LoVo (cell line): ENCODE measurements at places on chromosomes 3 and 15.

DNA sequence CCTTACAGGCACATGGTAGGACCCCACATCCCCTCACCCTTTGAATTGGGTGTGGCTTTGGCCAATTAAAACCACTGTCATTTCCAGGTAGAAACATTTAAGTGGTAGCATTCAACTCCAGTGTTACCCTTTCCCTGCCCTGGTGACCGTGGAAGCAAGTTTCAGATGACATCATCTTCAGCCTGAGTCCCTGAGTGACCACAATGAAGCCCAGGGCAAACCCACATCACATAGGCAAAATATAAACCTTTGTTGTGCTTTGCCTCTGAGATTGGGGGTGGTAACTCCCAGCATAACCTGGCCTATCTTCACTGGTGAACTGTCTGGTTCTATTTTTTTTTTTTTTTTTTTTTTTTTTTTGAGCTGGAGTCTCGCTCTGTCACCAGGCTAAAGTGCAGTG, 404.0 kb upstream of the WNT5A start:
- no peak for DNase-seq

DNA sequence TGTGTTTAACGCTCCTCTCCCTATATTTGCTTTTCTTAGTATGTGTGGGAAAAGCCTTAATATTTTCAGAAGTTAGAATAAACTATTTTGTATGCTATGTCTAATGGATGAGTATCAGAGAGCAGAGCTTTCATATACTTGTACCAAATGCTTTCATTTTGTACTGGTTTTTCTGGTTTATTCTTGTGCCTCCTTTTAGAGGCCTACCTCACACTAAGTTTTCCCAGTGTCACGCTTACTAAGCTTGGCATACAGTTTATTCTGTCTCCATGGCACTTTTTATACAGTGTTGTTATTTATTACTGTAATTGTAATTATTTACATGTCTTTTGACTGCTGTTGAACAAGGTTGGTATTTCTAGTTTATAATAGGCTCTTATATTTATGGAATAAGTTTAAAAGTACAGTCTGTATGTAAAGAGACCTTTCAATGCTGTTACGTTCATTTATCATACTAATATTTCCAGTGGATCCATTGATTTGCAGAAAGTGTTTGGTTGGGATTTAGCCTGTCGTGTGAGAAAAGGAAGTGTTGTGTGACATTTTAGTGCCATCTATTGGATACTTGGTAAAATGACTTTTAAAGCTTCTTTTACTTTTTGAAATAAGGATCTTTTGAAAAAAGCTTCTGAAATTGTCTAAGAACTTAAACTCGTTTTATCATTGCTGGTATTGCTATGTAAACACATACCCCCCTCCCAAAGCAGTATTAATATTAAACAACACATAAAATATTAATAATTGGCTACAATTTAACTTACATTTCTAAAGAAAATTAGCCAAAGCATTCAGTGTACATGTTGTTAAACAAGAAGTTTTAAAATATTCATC, 5.2 kb upstream of the EBLN2 start:
- peak; percentile 46 for DNase-seq

DNA sequence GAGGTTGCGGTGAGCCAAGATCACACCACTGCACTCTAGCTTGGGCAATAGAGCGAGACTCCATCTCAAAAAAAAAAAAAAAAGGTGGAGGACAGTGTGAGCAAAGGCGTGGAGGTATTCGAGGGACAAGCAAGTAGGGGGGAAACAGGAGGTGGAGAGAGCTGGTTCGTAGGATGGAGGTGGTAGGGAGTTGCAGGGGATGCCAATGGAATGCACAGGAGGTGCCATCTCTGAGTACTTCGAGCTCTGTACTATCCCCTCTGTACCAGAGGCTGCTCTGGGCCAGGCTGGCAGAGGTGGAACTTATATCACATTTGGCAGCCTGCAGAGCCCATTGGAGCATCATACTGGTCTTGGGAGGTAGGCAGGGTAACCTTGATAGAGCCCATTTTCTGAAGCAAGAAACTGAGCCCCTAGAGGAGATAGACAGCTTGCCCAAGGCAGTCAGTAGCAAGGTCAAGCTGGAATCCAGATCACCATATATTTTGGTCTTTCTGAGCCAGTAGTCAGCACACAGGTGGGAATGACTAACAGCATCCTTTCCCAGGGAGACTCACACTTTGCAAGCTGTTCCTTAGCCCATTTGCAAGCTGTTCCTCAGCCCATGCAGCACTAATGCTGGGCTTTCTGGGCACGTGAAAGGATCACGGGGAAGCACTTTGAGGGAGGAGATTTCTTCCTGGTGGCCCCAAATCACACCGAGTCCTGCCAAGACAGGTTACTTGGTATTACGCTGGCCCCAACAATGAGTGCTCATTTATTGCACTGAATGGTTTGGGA, 9.2 kb upstream of the CCDC33 start:
- DNase-seq, result no peak

DNA sequence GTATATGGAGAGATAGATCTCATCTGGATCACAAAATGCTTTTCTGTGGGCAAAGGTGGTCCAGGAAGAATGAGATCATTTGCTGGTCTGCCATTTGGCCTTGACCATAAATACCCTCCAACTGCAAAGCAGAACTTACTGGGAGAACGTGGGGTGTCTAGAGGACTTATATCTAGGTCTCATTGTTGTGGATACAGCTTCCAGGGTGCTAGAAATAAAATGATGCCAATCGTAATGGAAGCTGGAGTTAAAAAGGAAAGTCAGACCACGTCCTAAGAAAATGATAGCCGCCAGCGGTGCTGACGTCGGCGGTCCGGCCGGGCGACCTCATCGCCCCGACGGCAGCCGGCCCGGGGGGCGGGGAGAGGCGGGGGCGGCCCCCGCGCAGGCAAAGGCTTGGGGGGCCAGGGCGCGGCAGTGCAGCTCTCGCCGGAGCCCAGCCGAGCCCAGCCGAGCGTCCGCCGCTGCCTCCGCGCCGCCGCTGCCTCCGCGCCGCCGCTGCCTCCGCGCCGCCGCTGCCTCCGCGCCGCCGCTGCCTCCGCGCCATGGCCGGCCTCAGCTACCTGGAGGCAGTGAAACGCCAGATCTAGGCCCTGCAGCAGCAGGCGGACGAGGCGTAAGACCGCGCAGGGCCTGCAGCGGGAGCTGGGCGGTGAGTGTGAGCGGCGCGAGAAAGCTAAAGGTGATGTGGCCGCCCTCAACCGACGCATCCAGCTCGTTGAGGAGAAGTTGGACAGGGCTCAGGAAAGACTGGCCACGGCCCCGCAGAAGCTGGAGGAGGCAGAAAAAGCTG, 89.5 kb downstream of the EOMES start:
- DNase-seq, result peak; percentile 49

- DNase-seq, result no peak
Observed at GRCh38 chr3:106729481-106729880, 647.8 kb upstream of the CCDC54 start.

DNA sequence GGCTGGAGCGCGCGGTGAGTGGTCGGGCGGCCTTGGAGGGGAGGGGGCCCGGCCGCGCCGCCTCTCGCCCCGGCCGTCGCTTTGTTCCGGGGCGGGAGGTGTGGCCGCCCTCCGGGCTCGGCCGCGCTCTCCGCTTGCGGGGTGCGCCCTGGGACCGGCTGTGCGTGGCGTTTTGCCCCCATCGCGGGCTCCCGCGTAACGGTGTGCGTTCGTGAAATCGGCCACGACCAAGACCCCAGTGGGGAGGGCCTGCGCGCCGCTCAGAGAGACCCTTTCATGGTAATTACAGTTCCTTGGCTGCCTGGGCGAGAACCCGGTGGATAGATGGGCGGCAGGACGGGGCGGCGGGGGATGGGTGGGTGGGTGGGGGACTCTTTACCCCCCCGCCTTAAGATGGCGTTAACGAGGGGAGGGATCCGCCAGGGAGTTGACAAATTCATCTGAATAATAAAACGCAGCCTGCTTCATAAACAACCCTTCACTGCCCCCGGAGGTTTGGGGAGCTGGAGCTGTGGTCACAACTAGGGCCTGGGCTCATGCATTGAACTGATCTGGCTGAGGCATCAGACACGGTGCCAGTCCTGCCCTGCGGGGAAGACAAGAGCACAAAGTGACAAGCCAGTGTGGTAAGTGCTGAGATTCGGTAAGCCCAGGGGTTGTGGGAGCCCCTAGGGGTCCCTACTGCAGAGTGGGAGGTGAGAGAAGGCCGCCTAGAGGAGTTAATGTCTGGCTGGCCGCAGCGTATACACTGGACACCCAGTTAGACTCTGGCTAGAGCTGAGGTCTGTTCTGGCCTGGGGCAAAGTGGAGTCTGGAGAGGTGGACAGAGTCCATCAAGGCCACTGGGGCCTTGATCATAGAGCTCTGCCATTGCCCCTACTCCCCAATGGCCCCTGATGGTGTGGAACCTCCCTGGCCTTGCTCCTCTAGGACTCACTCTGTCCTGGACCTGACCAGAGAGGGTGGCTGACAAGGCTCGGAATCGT, 668 bp downstream of the MRAS start:
- no peak for DNase-seq

- DNase-seq, result no peak
Observed at GRCh38 chr3:140552898-140553297, 125.0 kb upstream of the TRIM42 start.

- peak; percentile 40 for DNase-seq
Observed at GRCh38 chr15:92869263-92869940, 30.7 kb upstream of the CHD2 start.

GRCh38 chr15:77812664-77813063, 180.0 kb upstream of the LINGO1 start:
- no peak for DNase-seq

- peak; percentile 94 for DNase-seq
Observed at GRCh38 chr15:45454814-45455213, 67.7 kb downstream of the SLC30A4 start.
